ENCODE measurements at places on chromosomes 6 and 20.

GRCh38 chr20:44997668-44998067, 31.4 kb downstream of the STK4 start:
- DNase-seq = no peak

GRCh38 chr6:68826501-68826900, 191.4 kb downstream of the ADGRB3 start:
- DNase-seq = no peak

- no peak for DNase-seq
These were observed 79.8 kb upstream of the SCAF8 start for GRCh38 chr6:154653385-154653784.

DNA sequence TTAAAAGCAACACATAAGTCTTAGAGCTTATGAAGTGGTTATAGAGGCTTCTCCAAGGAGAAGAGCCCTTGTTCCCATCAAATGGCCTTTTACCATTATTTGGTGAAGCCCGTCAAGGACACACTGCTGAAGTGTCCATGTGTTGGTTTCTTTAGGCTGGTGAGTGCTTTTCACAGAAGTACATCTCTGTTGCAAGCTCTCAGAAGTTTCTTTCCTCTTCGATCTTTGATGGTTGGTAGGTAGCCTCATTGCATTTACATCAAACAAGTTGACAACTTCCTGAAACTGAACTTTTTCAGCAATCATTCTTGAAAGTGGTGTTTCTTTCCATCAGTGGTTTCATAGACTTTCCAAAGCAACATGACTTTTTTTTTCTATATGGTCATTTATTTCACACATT, 465.6 kb downstream of the HDGFL1 start:
- no peak for DNase-seq

- DNase-seq = no peak
These were observed 360.3 kb downstream of the BTBD9 start for GRCh38 chr6:38279423-38279822.

GRCh38 chr6:13990796-13991195, 66.0 kb downstream of the RNF182 start:
- no peak for DNase-seq

DNA sequence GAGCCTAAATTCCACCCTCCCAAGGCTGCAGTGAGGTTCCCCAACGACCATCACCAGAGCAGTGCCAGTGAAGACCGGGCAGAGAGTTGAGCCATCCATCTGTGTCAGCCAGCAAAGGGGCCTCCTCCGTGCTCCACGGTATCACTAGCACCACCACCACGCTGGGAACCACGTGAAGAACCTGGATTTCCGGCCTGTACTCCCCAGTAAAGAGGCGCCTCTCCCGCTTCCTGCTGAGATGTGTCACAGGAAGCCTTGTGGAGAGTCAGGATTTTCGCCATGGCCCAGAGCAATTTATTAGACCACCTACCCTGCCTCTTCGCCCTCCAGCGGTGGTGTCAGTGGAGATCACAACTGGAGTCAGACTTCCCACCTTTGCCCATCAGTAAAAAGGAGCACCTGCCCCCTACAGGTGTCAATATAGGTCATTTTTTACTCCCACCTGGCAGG, 28.8 kb downstream of the CPXM1 start:
- DNase-seq = no peak

Measured in activated CD4-positive, alpha-beta T cell treated with anti-CD3 and anti-CD28 coated beads for 48 hours (primary cell).